ENCODE measurements at places on chromosomes 16 and 17.

DNA sequence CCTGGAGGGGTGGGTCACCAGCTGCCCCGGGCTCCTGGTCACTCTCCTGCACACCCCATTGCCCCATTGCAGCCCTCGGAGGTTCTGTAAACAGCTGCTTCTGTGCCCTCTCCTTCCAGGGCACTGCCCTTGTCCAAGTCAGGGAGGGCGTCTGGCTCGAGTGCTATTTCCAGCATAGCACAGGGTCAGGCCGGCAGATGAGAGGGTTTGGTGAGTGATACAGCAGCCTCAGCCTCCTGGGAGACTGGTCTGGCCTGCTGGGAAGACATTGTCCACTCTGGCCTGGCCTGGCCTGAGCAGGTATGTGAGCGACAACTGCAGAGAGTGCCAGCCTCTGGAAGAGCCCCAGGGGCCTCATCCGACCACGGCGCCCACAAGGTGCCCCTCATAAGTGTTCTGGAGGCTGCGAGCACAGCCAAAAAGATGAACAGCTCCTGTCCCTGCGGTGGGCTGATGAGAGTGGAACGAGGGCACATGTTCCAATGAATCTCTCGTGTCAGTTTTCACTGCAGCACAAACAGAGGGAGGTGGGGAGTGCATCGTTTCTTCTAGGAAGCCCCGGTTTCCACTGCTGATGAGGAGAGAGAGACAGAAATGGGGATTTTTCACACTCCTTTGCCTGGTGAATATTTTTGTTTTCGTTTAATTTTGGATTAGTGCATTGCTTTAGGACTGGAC, 105.8 kb upstream of the SDK2 start:
- DNase-seq, result no peak

- no peak for DNase-seq
These were observed 28.6 kb downstream of the GTF3C1 start for GRCh38 chr16:27520982-27521673.

DNA sequence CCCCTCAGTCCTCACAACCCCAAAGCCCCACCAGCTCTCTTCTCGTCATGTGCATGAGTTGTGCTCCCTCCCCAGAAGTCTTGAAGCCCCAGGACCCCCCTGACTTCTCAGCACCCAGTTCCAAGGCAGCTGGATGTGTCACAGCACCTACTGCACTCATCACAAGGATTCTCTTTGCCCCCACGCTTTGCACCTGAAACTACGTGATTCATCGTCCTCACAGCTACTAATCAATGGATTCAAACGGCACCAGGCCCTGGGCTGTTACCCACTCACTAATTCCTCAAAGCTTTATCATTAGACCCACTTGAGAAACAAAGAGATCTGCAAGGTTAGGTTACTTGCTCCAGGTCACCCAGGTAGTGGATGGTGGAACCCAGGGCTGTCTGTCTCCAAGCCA, 45.1 kb upstream of the NDRG4 start:
- no peak for DNase-seq

GRCh38 chr17:73290399-73291259, 21.2 kb downstream of the CDC42EP4 start:
- DNase-seq, result no peak
